ENCODE measurements at places on chromosomes 1 and 21.

DNA sequence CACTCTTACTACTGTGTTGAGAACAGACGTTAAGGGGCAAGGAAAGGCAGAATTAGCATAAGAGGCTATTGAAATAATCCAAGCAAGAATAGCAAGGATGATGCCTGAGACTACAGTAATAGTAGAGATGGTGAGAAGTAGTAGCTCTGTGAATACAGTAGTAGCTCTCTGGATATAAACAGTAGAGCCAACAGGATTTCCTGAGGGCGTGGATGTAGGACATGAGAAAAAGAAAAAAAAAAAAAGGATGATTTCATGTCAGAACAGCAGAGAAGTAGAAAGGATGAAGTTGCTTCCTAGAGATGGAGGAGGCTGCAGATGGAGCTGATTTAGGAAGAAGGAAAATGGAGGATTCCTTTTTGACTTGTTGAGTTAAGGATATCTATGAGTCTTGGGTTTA lies 112.3 kb downstream of the OMA1 start:
- H3K4me3 ChIP-seq = no peak overlapping the region
- DNase-seq = no peak
- peaks cover 14% of the 10 kb centered on the region for H3K36me3 ChIP-seq
- no peak overlapping the region for H3K27ac ChIP-seq

- no peak overlapping the region for H3K4me3 ChIP-seq
- DNase-seq = no peak
- H3K4me1 ChIP-seq = peaks cover 13% of the 10 kb centered on the region
- H3K27me3 ChIP-seq = no peaks in the 10 kb centered on the region
Measured at GRCh38 chr1:155913969-155914757, 3.0 kb upstream of the RIT1 start.

- H3K36me3 ChIP-seq = no peaks in the 10 kb centered on the region
- H3K4me3 ChIP-seq = no peak overlapping the region
- H3K4me1 ChIP-seq = no peaks in the 10 kb centered on the region
- peaks cover 9% of the 10 kb centered on the region for H3K27me3 ChIP-seq
- H3K27ac ChIP-seq = no peak overlapping the region
Measured at GRCh38 chr1:176811511-176812288, 348.7 kb downstream of the PAPPA2 start.

DNA sequence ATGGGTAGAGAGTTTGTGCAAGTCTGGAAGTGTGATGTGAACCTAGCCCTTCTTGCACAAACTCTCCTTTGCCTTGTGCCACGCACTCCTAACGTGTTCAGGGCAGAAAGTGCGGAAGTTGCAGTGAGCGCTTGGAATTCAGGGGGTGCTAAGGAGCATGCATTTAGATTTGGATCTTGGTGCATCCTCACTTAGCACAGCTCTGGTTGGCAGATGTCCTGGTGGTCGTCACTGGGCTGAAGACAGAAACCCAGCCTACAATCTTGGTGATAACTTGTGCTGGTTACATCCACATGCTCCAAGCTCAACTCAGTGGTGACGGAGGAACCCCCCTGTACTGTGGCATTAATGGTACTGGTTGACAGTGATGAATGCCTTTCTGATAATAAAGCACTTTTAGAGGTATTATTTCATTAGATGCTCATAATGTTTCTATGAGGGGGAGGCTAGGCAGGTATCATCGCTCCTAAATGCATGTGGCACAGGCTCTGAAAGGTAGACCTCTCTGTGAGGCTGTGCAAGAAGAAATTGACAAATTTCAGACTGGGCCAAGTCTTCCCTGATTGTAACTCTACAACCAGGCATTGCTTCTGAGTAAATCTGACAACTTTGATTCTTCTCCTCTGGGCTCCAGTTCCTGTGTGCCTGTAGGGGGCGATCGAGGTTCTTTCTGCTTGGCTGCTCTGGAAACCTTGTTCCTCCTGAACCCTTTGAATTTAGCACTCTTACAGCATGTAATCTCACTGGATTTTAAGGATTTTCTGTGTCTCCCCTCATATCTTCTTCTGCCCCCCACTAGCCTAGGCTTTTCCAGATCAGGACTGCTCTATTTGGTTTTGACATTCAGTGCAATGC lies 40.6 kb downstream of the MAPKAPK2 start:
- DNase-seq = peak; percentile 57
- H3K4me1 ChIP-seq = peaks cover 18% of the 10 kb centered on the region
- H3K27ac ChIP-seq = no peak overlapping the region
- peaks cover 20% of the 10 kb centered on the region for H3K36me3 ChIP-seq

GRCh38 chr1:35560256-35561225 lies 2.9 kb downstream of the NCDN start:
- H3K36me3 ChIP-seq = no peaks in the 10 kb centered on the region
- peak overlapping the region; percentile 68 for H3K4me3 ChIP-seq
- peaks cover 34% of the 10 kb centered on the region for H3K4me1 ChIP-seq

DNA sequence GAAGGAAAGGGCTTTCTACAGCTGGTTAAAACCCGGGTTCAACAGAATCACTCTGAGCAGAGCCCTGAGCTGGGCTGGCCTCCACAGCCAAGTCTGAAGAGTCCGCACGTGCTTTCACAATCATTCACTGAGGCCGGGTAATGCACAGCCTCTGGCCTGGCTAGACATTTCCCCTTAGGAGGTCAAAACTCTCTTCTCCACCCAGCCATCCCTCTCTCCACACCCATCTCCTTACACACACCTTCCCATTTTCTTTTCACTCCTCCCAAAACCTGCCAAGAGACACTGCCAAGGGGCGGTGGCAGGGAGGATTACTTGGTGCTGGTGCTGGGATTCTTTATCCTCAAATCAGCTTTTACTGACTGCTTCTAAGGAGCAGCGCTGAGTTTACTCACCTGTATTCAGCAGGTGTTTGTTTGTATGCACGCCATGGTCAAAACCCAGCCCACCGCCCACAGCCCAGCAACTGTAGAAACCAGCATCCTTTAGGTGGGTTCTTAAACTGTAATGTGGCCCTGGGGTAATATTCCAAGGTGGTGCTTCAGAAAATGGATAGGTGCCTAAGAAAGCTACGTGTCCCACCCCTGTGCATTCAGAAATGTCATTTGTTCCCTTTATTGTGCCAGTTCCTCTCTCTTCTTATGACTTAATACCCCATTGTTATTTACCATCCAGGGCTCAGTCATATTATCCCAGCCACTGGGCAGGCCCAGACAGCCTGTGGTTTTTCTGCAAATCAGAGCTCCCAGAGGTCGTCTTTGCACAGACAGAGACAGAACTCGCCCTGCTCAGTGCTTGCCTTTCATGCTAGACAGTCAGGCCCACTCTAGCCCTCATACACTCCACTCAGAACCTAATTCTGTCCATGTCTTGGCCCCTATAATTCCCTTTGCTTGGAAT lies 80.2 kb downstream of the ADSS2 start:
- H3K27me3 ChIP-seq = no peaks in the 10 kb centered on the region
- H3K4me3 ChIP-seq = no peak overlapping the region
- peaks cover 3% of the 10 kb centered on the region for H3K4me1 ChIP-seq

DNA sequence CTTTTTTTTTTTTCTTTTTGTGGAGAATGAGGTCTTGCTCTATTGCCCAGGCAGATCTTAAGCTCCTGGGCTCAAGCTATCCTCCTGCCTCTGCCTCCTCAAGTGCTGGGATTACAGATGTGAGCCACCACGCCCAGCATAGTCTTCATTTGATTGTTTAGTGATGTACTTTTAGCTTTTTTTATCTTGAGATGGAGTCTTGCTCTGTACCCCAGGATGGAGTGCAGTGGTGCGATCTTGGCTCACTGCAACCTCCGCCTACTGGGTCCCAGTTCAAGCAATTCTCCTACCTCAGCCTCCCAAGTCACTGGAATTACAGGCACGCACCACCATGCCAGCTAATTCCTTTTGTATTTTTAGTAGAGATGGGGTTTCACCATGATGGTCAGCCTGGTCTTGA lies 24.0 kb upstream of the LRRC3 start:
- no peak for DNase-seq
- H3K27me3 ChIP-seq = no peaks in the 10 kb centered on the region
- no peak overlapping the region for H3K4me3 ChIP-seq

- no peak within 1 kb of the TSS for H3K4me3 ChIP-seq
- no peak for DNase-seq
- H3K27ac ChIP-seq = no peak within 1 kb of the TSS
- H3K4me1 ChIP-seq = peaks cover 8% of the 10 kb centered on the region
- no peaks in the 10 kb centered on the region for H3K36me3 ChIP-seq
- H3K27me3 ChIP-seq = no peaks in the 10 kb centered on the region
Measured at GRCh38 chr1:86423873-86424272, at the start of gene CLCA2. CLCA2 (plus strand) TSS chr1:86424171; CDS start chr1:86424248, 77 bp downstream.

DNA sequence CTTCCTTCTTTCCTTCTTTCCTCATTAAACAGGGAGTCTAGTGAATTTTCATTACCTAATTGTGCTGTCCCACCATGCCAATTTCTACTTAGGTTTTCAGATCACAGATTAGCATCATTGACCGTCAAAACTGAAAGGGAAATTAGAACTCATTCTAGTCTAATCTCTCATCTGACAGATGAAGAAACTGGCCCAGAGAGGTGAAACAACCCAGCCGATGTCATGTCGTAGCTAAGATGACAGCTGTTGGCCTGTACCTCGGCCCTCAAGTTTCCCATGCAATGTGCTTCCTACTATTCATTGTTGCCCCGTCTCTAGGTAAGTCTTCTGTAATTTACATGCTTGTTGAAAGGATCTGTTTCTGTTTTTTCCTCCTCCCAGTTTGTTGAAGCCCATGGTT lies 128.2 kb upstream of the KIAA0040 start:
- H3K36me3 ChIP-seq = no peaks in the 10 kb centered on the region
- no peak overlapping the region for H3K27ac ChIP-seq
- no peaks in the 10 kb centered on the region for H3K27me3 ChIP-seq
- no peak for DNase-seq
- H3K4me1 ChIP-seq = peaks cover 14% of the 10 kb centered on the region

DNA sequence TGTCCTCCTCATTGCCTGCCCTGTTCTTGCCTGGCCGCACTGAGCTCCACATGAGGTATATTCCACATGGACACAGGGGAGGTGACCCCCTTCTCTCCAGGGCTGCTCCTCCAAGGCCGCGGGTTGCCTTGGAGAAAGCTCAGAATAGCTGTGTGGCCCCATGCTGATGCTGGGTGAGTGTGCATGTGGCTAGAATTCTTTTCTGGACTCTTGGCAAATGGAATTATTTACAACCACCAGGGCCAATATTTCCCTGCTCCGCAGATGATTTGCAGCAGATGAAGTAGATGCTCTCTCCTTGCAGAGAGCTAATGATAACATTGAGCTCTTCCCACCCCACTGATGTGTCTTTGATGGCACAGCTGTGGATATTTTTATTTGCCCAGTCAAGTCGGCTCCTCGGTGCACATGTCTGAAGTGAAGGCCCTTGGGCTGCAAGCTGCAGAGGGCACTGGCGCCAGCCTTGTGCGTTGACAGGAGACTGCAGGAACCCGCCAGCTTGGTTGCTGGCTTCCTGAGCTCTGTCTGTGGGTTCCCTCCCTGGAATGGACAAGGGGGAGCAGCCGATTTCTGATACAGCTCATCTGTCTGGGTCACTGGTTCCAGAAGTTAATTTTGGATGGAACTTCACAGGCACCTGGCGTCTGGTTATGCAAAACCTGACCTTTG lies 404.7 kb upstream of the VAMP3 start:
- H3K27me3 ChIP-seq = no peaks in the 10 kb centered on the region
- no peaks in the 10 kb centered on the region for H3K36me3 ChIP-seq
- H3K4me1 ChIP-seq = no peaks in the 10 kb centered on the region
- no peak for DNase-seq

DNA sequence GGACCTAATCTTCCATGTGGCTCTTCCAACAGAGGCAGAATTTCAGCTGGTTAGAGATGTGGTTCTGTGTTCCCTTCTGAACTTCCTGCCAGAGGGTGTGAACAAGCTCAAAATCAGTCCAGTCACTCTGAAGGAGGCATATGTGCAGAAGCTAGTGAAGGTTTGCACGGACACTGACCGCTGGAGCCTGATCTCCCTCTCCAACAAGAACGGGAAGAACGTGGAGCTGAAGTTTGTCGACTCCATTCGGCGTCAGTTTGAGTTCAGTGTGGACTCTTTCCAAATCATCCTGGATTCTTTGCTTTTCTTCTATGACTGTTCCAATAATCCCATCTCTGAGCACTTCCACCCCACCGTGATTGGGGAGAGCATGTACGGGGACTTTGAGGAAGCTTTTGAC lies 17.3 kb downstream of the TENT5C start:
- H3K4me1 ChIP-seq = peaks cover 2% of the 10 kb centered on the region
- no peak for DNase-seq
- no peak overlapping the region for H3K4me3 ChIP-seq
- H3K27me3 ChIP-seq = peaks cover 18% of the 10 kb centered on the region
- no peak overlapping the region for H3K27ac ChIP-seq

- no peak overlapping the region for H3K27ac ChIP-seq
- peaks cover 6% of the 10 kb centered on the region for H3K4me1 ChIP-seq
- no peak for DNase-seq
- H3K4me3 ChIP-seq = no peak overlapping the region
Measured at GRCh38 chr1:204348722-204349121, 11.0 kb downstream of the PLEKHA6 start.
